ELF-1 (cell line): ENCODE measurements at places on chromosomes 5 and 9.
A peak's percentile ranks its signal among the peaks of the same experiment; 100 is the strongest.

DNA sequence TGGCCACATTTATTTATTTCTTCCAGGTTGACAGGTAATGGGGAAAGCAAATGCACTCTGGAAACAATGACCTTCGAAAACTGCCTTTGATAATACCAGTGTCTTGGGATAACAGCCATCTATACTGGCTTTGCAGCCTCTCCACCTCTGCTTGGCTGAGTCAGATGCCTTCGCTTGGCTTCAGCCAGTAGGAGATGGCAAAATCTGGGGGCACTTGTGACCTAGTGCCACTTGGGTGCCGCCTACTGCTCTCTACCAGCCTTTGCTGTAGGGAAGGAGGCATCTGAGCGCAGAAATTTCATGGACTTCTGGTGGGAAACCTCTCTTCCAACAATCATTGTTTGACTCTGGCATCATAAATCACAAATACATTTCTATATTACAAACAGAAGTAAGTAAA, 21.8 kb downstream of the FYB1 start:
- no peak for DNase-seq

GRCh38 chr5:17000291-17000939, 64.3 kb upstream of the MYO10 start:
- no peak for DNase-seq

DNA sequence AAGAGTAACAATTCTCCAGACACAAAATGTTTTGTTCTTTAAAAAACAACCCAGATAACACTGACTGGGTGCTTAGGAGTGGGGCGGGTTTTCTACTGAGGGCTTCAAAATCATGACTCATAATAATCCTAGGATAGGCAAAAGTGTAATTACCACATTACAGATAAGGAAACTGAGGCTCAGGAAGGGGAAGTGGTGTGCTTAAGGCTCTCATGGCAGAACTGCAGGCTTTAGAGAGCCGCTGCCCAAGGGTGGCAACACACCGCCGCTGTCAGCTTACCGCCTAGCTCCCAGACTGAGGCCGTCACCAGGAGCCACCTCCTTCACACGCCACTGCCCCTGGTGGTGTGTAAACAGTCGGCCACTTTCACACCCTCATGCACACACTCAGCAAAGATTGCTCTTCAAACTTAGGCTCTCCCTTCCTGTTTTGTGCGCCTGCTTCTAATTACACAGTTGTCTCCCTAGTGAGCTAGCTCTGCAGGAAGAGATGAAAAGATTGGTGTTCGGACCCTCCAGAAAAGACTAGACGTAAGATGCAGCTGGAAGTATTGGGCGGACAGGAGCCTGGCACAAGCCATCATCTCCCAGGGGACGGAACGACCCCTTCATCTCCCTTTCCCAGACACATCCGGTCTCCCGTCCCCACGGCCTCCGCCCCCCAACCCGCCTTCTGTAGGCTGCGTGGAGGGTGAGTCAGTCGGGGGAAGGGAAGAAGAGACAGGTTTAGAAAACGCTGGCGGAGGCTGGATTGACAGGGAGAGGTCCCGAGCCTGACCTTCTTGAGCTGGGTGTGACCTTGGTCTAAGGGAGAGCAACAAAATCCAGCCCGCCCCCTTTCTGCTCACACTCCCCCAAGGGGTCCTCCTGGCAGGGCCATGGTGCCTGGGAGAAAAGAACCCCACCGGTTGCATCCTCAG, 162.7 kb downstream of the SYK start:
- DNase-seq, result peak; percentile 66

- no peak for DNase-seq
Observed at GRCh38 chr5:176440927-176441706, 7.1 kb upstream of the FAF2 start.

- DNase-seq, result no peak
Observed at GRCh38 chr5:135372654-135373381, 26.2 kb downstream of the MACROH2A1 start.

DNA sequence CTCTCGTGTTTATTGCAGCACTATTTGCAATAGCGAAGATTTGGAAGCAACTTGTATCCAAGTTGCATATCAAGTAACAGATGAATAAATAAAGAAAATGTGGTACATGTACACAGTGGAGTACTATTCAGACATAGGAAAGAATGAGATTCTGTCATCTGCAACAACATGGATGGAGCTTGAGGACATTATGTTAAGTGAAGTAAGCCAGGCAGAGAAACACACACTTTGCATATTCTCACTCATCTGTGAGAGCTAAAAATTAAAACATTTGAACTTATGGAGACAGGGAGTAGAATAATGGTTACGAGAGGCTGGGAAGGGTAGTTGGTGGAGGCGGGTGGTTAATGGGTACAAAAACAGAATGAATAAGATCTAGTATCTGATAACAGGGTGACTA, 56.3 kb downstream of the COX7C start:
- no peak for DNase-seq

- DNase-seq, result no peak
Observed at GRCh38 chr9:34565856-34566255, 23.7 kb downstream of the CNTFR start.

- DNase-seq, result no peak
Observed at GRCh38 chr5:35030426-35031100, 17.2 kb downstream of the AGXT2 start.

GRCh38 chr5:53381-54174, 38.4 kb upstream of the PLEKHG4B start:
- peak; percentile 55 for DNase-seq

DNA sequence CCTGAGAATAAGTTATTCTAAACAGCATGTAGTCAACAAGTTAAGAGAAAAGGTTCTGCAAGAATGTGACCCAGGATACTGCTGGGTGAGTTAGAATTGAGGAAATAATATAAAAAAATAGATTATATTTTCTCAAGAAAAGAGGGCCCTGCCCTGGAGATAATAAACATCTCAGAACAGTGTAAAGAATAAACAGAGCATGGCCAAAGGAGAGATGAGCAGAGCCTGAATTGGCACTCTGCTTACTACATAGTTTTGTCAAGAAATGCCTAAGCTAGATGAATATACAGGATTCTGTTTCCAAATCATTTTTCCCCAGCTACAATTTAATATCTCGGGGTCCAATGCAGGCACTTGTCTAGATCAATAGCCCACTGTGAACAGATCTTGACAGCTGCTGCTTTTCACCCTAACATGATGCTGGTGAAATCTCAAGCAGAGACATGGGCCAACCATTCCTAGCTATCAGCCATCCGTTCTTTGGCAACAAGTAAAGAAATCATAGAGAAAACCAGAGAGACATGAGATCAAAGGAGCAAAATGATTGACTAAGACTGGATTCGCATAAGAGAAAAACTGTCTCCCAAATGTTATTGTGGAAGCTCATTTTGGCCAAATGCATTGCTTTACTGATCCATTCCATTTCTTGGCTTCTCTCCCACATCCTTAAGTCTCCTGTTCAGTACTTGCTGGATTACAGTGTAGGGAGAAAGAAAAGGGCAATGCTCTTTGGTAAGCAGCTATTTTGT, 173.2 kb downstream of the PRELID2 start:
- no peak for DNase-seq

DNA sequence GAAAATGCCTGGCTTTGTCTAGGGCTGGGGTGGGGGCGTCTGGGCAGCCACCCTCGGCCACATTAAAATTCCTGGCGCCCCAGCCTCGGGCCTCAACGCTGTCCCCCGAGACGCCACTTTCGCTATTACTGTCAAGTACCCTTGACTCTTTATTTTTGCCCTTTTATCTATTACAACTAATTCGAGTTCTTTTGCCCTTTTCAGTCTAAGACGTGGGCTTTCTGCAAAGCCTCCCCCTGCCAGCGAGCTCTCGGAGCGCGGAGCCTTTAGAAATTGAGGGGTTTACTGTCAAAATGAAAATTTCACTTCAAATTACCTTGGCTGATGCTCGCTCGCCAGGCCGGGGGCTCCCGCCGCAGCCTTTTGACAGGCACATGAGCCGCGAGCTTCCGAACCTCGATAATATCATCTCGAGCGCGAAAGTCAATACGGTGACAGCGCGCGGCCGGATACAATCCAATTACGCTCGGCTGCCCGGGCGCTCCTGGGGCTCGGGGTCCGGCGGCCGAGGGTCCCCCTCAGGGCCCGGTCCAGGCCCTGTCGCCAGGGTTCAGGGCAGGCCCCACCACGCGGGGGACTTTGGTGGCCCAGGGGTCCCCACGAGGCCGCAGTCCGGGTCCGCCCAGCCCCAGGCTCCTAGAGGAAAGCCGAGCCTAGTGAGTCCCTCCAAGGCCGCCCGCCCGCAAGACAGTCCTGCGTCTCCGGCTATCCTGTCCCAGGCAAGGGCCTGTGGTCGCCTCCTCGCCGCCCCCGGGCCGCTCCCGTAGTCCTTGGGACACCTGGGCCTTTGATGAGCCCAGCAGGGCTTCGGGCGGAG, 6.7 kb downstream of the IRX4 start:
- DNase-seq, result peak; percentile 45

GRCh38 chr9:136750526-136750925, 2.2 kb upstream of the LCN6 start:
- DNase-seq, result no peak

GRCh38 chr5:104512063-104512825, 949.7 kb upstream of the NUDT12 start:
- DNase-seq, result no peak

DNA sequence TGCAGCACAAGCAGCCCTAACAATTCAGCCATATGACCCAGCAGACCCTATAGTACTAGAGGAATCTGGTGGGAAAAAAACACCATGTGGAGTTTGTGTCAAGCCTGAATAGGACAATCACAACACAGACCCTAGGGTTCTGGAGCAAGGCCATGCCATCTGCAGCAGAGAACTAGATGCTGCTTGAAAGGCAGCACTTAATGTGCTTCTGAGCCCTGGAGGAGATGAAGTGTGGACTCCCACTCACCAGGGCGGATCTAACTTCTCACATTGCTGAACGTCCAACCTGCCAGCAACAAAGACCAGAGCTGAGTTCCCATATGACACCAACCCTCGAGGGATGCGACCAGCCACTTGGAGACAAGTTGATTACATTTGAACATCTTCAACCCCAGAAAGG, 43.2 kb downstream of the GABBR2 start:
- DNase-seq, result no peak

DNA sequence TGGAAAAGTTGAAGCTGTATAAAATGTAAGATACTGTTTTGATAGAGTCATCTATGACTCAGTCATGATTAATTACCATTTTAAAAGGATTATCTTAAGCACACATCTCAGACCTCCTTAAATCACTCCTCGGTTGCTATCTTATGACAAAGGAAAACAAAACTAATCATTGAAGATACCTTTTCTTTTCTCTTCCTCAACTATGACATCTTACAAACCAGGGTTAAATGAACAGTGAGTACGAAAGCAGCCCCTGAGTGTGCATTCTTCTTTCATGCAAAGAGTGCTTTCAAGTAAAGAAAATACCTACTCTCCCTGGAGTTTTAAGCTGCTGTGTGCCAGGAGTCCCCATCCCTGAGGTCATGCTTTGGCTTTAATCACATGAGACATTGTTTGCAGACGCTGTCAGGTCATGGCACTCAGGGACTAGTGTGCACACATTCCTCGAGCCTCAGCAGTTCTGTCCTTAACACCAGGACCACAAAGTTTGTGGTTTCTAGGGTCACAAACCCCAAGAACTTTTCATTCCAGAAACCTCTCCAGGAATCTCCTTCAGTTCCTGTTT, 86.7 kb upstream of the ICE1 start:
- DNase-seq, result peak; percentile 32

DNA sequence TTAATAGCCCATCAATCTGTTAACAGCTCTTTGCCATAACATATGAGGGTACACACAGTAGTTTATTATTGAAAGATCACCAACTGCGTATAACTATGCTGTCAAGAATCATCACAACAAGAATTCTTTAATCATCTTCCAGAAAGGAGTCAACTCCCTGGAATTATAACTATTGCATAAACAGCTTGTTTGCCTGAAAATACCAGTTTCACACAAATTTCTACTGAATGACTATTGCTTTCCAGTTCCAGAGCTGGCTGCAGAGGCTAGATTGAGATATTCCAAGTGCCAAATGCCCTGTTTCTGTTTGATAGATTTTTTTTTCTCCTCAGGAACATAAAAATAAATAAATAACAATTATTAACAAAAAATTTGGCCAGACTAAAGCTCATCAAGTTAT, 444.7 kb downstream of the TLE1 start:
- no peak for DNase-seq

DNA sequence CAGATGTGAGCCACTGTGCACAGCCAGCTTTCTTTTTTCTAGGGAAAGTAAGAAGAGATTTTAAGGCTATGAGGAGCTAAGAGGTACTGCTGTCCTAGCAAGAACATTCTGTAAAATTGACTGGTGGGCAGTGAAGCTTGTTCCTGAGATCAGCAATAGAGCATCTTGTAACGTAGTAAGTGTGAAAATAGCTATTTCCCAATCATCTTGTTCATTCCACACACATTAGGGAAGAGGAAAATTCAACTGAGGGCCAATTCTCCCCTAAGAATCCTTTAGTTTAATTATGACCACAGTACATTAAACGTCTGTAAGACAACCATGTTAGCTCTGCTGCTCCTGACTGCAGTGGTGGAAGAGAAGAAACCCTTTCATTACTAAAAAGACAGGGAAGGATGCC, 246.2 kb downstream of the EFNA5 start:
- no peak for DNase-seq

- peak; percentile 64 for DNase-seq
Observed at GRCh38 chr9:87792831-87793288, 66.9 kb downstream of the CTSL start.

- DNase-seq, result no peak
Observed at GRCh38 chr5:98880151-98880550, 48.7 kb downstream of the CHD1 start.

- no peak for DNase-seq
Observed at GRCh38 chr5:116900793-116901192, 326.2 kb upstream of the SEMA6A start.

DNA sequence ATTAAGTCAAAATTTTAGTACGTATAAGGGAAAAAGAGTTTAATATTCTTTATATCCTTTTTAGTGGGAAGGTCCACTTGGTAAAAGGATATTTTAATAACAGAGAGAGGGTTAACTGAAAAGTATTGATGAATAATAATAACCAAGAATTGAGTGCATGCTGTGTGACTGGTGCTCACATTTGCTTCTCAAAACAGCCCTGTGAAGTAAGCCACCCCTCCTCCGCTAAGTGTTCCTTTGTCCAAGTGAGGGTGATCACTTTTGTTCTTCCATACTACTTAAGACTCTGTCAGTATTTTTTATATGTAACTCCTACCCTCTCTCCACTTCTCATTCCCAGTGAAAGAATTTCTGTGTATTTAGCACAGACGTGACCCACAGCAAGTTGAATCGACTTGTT, 51.5 kb downstream of the SLC44A1 start:
- DNase-seq, result no peak

- no peak for DNase-seq
Observed at GRCh38 chr5:124948754-124949275, 202.4 kb upstream of the ZNF608 start.

GRCh38 chr9:136007934-136008692, 46.9 kb upstream of the UBAC1 start:
- no peak for DNase-seq
